ENCODE measurements at places on chromosomes 5 and 9. TPM values are rescaled to one million over a fixed set of nuclear protein-coding genes. Genes with fewer than 3 reads are reported as not detected.

The OLFM1 gene
- 2.5 TPM for total RNA-seq

The STKLD1 gene
- not detected for total RNA-seq

The SPINK4 gene
- total RNA-seq = 106 TPM

The MRPS30 gene
- 65.6 TPM for total RNA-seq

The SHROOM1 gene
- 14.9 TPM for total RNA-seq

The LHX2 gene
- not detected for total RNA-seq

The SH2D3C gene
- total RNA-seq = 22.3 TPM

The GPR21 gene
- 2.5 TPM for total RNA-seq

The RHOBTB3 gene
- total RNA-seq = 87.9 TPM

The KCNMB1 gene
- total RNA-seq = 0.83 TPM

The TNFSF8 gene
- total RNA-seq = 11.6 TPM

The FAM78A gene
- 3.2 TPM for total RNA-seq

The TRIM7 gene
- total RNA-seq = 2.5 TPM

The RACK1 gene
- 1,067 TPM for total RNA-seq

The SPATA9 gene
- not detected for total RNA-seq

The LEAP2 gene
- 7.2 TPM for total RNA-seq

The GARIN3 gene
- not detected for total RNA-seq

The PCDHGA1 gene
- total RNA-seq = not detected

The FRMD3 gene
- total RNA-seq = 39.1 TPM

The ASTN2 gene
- 7.7 TPM for total RNA-seq

The IRX2 gene
- not detected for total RNA-seq

The SLC6A3 gene
- total RNA-seq = 0.70 TPM
